ENCODE measurements at places on chromosomes 5 and 9. TPM values are rescaled to one million over a fixed set of nuclear protein-coding genes. Genes with fewer than 3 reads are reported as not detected.
A peak's percentile ranks its signal among the peaks of the same experiment; 100 is the strongest.

DNA sequence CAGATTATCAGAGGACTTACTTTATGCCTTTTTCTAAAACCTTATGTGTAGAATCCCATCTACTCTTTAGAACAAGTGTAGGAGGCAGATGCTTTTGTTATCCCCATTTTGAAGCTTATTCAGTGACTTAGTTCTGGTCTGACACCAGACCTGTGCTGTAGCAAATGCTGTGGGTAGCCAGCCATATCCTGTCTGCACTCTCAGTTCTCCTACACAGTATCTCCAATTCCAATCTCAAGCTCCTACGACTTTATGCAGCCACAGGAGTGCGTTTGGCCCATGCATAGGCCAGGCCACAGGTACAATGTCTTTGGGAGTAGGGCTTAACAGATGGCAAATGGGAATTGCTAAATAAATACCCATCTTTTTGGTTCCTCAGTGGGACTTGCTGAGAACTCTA is 292.6 kb downstream of the MCTP1 start:
- no peak for DNase-seq

GRCh38 chr9:127049044-127049443 is 73.4 kb downstream of the ANGPTL2 start:
- peak; percentile 63 for DNase-seq

- DNase-seq, result peak; percentile 73
Observed at GRCh38 chr5:160171666-160172065, 52.4 kb upstream of the PWWP2A start.

- DNase-seq, result no peak
Observed at GRCh38 chr9:15972760-15973159, 419.9 kb downstream of the CCDC171 start.

- DNase-seq, result peak; percentile 18
Observed at GRCh38 chr9:31740705-31741104, 643.7 kb upstream of the ACO1 start.

- peak; percentile 33 for DNase-seq
Observed at GRCh38 chr9:69314547-69314946, 10.5 kb upstream of the ENTREP1 start.

DNA sequence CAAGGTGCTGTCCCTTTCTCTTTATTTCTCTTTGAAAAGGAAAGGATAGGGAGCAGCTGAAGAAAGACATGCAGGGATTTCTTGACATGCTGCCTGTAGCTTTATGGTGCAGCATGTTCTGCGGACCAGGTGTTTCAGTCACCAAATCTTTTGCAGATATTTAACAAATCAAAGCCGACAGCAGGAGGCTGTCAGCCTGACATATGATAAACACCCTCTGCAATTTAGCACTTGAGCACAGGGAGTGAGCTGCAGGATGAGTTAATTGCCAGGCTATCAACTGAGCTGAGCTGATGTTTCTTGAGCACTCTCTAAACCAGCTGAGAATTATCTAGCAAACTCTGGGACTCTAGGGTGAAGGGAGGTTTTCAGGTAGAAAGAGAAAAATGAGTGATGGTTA is 212.8 kb upstream of the ATP10B start:
- DNase-seq, result no peak

DNA sequence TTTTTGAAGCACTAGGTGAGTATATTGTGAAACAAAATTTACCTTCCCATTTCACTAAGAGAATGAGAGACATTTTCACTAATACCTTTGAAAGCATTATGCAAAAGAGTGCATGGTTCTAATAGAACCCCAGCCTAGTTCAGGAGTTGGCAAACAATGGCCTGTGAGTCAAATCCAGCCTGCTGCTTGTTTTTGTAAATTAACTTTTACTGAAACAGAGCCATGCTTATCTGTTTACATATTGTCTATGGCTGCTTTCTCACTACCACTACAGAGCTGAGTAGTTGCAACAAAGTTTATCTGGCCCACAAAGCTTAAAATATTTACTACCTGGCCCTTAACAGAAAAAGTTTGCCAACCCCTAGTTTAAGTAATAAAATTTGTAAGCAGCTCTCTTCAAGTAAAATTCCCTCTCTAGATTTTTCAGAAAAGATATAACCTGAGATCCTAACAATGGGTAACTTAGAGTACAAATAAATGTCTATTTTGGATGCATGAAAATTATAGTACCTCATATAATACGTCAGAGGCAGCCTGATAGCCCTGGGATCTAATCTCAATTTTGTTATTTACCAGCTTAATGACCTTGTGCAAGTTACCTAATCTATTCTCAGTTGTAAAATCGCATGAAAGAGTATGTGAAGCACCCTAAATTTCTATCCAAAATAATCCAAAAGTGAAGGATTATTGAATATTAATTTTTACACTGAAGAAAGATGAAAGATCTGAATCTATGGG is 50.7 kb upstream of the ARL15 start:
- DNase-seq, result no peak

DNA sequence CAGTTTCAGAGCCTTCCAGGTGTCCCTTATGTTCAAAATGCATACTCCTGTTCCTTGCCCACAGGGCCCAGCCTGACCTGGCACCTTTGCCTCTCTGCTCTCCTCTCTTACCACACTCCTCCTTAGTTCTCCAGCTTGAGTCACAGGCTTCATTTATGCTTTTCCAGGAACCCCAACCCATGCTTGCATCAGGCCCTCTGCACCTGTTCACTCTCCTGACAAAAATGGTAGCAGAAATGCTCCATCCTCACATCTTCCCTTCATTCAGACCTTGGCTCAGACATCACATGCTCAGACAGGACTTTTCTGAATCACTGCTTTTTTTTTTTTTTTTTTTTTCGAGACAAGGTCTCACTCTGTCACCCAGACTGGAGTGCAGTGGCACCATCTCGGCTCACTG is 15.1 kb upstream of the RNF145 start:
- peak; percentile 43 for DNase-seq

DNA sequence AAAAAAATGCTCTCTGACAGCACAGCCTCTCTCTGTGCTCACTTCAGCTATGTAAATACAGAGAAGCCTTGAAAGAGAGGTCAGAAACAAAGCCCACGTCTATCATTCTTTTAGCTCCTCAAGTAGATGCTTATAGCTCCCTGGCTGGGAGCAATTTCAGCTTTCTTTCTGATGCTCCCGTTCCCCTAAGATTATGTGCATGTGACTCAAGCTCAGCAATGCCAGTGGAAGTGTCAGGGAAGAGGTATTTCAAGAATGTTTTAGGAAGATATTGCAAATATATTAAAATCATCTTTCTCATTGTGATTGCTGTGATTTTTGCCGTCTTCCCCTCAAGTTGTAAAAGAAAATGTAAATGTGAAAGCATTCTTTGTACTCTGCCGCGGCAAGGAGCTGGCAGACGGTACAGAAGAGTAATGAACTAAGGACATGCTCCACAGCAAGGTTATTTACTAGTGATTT is 1353.7 kb upstream of the ACO1 start:
- no peak for DNase-seq

DNA sequence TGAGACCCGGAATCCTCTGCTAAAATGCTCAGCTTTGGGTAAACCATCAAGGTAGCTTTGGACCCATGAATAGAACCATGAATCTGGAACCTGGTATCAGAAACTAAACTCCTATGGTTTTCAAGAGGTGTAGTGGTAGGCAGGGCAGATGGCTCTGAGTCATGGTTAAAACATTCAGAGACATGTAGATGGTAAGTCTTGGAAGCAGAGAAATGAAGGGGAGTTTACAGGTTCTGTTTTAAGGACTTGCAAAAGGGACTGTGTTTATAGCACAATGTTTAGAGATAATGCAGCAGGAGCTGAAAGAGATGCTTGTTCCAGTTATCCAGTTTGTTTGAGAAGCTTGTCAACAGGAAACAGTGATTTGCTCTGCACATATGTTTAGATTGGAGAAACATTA is 36.0 kb upstream of the FBN2 start:
- peak; percentile 54 for DNase-seq

DNA sequence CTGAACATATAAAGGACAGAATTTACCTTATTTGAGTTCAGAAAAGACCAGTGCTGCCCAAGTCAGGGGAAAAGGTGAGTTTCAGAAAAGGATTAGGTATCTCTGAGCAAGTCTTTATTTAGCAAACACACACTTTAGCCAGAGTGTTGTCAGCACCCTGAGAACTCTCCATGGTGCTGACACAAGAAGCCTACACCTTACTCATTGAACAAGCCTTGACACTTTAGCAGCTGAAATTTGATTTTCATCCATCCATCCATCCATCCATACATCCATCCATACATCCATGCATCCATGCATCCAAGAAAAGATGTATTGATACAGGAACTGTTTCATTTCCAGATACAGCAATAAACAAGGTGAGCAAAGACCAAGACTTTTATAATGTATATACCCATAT is 311.2 kb downstream of the TRIM32 start:
- DNase-seq, result no peak

DNA sequence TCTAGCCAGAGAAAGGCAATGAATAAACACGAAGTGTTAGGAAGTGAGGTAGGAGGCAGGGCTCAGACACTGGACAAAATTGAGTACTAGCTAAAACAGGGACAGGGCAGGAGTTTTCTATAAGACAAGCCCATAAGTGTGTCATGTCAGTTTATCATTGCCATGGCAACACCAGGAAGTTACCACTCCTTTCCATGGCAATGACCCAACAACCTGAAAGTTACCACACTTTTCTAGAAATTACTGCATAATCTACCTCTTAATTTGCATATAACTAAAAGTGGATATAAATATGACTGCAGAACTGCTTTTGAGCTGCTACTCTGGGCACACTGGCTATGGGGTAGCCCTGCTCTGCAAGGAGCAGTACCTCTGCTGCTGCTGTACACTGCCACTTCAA is 442.5 kb upstream of the COX7C start:
- no peak for DNase-seq

GRCh38 chr5:173512637-173513435 is 103.6 kb downstream of the BOD1 start:
- DNase-seq, result no peak

DNA sequence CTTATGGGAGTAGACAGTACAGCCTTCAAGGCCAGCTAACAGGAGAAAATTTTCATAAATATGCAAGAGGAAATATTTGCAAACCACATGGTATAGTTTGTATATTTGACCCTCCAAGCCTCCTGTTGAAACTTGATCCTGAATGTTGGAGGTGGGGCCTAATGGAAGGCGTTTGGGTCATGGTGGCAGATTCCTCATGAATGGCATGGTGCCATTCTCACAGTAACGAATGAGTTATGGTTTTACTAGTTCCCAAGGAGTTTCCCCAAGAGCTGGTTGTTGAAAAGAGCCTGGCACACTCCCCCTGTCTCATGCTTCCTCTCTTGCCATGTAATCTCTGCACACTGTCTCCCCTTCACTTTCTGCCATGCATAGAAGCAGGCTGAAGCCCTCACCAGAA is 3.3 kb upstream of the PAIP1 start:
- peak; percentile 42 for DNase-seq

DNA sequence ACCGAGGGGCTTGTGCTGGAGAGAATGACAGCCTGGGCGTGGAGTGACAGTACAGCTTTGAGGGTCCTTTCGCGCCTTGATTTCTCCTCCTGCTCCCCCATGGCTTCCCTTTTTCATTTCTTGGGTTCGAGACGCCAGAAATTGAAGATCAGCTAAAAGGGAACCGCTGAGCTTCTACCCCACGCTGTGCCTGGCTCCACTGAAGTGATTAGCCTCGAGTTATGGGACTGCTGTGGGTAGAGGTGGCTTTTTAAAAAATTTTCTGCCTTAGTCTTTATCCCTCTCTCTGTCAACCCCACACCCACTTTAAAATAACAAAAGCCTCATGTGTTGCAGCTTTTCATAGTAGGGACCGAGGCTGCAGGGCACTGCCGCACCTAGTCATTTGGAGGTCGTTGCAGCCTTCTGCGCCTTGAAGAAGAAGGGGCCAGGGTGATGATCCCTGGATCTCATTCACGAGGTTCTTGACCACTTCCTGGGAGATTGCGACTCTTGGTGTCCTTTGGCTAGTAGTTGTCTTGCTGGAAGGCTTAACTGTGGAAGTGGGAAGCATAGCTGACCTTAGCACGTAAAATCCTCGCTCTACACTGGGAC is 603 bp downstream of the PPIP5K2 start:
- DNase-seq, result no peak

- peak; percentile 80 for DNase-seq
Observed at GRCh38 chr5:154962494-154962893, 21.6 kb downstream of the MRPL22 start.

DNA sequence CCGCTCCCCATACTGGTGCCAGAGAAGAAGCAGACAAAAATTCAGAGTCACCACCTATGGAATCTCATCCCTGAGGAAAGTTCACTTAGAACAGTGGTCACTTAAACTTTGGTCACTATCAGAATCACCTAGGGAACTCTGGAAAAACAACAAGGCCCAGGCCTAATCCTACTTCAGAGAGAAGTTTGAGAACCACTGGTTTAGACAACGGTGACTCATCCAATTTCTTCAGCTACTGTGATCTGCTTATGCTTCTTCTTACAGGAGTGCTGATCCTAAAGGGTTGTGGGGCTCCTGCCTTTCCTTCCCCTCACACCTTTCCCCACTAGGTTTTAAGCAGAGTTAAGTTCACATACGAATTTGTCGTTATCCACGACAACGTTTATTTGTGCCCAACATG is 194.7 kb upstream of the KLF4 start:
- no peak for DNase-seq

DNA sequence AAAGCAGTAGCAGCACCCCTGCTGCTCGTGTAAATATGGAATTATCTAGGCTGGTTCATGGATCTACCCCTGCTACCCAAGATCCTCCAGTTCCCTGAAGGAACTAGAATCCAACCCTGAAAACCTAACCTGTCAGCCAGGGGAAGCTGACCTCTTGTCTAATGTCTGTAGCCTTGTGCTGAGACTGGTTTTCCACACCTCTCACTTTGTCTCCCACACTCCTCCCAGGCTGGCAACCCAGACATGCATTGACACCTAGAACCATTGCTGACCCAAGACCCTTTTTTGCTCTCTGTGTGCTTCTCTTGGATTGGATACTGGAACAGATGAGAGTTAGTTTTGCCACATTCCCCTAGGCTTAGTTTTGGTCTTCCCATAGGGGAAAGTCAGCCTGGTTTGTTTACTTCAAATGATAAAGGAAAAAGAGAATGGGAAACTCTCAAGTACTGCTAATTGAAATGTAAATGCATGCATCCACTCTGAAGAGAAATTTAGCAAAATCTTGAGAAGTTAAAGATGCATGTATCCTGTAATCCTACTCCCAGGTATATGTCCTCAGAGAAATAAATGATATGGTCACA is 36.6 kb upstream of the NR4A3 start:
- DNase-seq, result no peak

- DNase-seq, result no peak
Observed at GRCh38 chr5:2087980-2088379, 205.3 kb upstream of the IRX4 start.

CACNA1B gene
- polyA plus RNA-seq, result under 0.01 TPM

SDHA gene
- polyA plus RNA-seq, result 88.9 TPM

MARCHF6 gene
- polyA plus RNA-seq, result 27.4 TPM

CCDC192 gene
- not detected for polyA plus RNA-seq

IRX4 gene
- 32.8 TPM for polyA plus RNA-seq

GRK6 gene
- 50.5 TPM for polyA plus RNA-seq

ZNF169 gene
- polyA plus RNA-seq, result 0.32 TPM

F12 gene
- polyA plus RNA-seq, result 12.3 TPM

LRRC19 gene
- polyA plus RNA-seq, result not detected

All from foreskin keratinocyte (primary cell).